ENCODE measurements at places on chromosomes 12 and 14.

GRCh38 chr12:70032076-70032475, 207.0 kb downstream of the MYRFL start:
- no peak for DNase-seq

GRCh38 chr14:51682411-51682810, 30.7 kb downstream of the FRMD6 start:
- DNase-seq: no peak

- DNase-seq: no peak
Measured at GRCh38 chr12:6818222-6818621, 3.4 kb upstream of the GPR162 start.

- DNase-seq: no peak
Measured at GRCh38 chr12:12533238-12533829, 29.3 kb downstream of the DUSP16 start.

GRCh38 chr12:113142173-113142885, 6.8 kb upstream of the RASAL1 start:
- peak; percentile 74 for DNase-seq

DNA sequence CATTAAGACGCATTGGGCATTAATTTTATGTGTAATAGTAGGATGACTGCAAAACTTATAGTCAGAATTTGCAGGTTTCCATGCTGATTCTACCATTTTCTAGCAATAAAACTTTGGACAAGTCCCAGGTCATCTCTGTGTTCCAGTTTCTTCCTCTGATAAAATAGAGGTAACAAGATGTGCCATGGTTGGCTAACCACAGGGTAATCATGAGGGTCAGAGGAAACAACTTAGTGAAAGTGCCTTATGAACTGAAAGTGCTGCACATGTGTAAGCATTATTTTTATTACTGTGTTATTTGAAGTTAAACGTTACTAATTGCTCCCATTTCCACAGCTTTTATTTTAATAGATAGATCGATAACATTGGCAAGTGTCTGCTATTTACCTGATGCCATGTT, 21.1 kb downstream of the SMCO2 start:
- no peak for DNase-seq

GRCh38 chr14:59565087-59565486, 11.5 kb downstream of the CCDC175 start:
- no peak for DNase-seq

- DNase-seq: no peak
Measured at GRCh38 chr12:120784804-120785203, 59.2 kb downstream of the ACADS start.

DNA sequence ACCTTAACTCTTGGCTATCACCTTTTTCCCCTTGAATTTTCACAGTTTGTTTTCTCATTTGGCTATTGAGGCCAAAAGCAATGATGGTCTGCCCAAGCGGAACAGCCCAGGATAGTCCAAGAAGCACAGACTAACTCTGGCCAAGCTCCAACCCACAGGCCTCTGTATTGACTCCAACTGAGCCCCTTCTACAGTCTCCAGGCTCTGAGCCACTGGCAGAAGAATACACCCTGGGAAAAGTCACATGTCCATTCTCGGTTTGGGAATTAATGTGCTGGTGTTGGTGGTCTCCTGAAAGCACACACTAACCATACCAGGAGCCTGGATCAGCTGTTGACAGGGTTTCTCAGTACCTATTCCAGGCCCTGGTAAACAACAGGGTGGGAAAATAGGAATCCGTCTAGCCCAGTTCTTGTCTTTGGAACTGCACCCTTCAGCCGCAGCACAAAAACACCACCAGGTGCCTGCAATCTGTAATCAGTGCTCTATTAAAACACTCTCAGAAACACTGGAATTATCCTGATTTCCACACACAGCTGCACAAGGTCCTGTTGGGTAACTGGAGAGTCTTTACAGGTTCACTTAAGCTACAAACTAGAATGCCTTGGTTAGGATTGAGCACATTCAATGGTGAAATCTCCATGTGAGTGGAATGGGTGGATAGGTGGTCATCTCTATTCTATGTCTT, 63.6 kb downstream of the STXBP6 start:
- no peak for DNase-seq

GRCh38 chr14:24110060-24110459, 4.5 kb upstream of the DCAF11 start:
- no peak for DNase-seq

- no peak for DNase-seq
Measured at GRCh38 chr14:20197459-20197858, 6.8 kb downstream of the OR11G2 start.

DNA sequence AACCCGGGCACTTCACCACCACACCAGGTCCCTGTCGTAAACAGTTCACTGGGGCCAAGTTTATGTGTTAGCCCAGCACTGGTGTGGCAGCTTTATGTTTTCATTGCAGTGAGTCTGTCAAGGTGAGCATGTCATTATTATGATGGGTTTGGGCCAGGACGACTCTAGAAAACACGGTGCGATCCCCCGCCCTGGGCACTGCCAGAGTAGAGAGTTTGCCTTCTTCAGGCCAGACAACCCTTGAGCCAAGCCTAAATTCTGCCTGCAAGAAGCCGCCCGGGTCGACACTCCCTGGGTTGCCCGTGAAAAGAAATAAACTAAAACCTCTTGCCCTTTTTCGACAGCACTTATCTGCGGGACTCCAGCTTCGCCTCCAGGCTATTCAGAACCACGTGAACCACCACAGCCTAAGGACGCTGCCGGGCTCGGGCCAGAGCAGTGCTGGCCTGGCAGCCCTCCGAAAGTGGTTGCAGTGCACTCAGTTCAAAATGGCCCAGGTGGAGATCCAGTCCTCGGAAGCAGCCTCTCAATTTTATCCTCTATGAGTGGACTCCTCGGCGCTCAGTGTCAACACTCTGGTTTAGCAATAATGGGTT, 81.8 kb downstream of the PRIMA1 start:
- no peak for DNase-seq

DNA sequence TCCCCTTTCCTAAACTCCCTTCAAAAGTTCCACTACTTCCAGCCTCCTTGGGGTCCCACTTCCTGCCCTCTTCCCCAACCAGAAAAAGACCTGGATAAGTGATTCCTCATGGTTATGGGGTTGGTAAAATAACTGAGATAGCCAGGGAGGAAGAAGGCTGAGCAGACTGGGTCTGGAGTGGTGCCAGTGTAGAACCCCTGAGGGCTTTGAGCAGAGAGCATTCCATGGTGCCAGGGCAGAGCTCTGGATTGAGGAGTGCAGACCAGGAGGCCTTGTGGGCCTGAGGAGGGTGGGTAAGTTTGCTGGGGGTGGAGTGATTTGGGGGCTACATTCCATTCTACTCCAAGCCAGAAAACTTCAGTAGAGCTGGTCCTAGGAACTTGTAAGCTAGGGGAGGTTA, 9.5 kb upstream of the CISTR start:
- no peak for DNase-seq

GRCh38 chr12:115752913-115753726, 524.4 kb downstream of the MED13L start:
- no peak for DNase-seq

GRCh38 chr12:12837025-12837812, 24.1 kb downstream of the DDX47 start:
- DNase-seq: no peak

DNA sequence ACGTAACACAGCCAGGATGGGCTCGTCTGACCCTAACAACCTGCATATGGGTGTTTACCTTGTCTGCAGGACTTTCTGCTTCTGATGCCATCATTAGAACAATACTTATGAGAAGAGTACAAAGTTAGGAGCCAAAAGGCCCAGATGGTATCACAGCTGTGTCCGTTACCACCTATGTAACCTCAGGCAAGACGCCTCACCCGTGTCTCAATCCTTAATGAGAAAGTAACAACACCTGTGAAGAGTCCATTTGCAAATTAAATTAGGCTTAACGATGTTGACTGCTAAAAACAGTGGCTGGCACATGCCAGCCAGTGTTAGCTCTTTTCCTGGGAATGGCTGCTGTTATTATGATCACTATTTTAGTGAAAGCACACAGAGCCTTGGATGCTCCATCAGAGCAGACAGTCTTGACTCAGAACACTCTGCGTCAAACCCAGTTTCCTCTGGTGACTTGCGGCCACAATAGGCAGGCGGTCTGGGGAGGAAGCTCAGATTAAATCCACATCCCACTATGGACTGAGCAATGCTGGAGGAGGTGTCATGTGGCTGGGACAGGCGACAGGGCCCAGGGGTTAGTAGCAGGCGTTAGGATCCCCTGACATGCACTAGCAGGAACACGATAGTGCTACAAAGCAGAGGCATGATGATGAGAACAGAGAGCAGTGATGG, 125.3 kb downstream of the SLC15A4 start:
- no peak for DNase-seq

DNA sequence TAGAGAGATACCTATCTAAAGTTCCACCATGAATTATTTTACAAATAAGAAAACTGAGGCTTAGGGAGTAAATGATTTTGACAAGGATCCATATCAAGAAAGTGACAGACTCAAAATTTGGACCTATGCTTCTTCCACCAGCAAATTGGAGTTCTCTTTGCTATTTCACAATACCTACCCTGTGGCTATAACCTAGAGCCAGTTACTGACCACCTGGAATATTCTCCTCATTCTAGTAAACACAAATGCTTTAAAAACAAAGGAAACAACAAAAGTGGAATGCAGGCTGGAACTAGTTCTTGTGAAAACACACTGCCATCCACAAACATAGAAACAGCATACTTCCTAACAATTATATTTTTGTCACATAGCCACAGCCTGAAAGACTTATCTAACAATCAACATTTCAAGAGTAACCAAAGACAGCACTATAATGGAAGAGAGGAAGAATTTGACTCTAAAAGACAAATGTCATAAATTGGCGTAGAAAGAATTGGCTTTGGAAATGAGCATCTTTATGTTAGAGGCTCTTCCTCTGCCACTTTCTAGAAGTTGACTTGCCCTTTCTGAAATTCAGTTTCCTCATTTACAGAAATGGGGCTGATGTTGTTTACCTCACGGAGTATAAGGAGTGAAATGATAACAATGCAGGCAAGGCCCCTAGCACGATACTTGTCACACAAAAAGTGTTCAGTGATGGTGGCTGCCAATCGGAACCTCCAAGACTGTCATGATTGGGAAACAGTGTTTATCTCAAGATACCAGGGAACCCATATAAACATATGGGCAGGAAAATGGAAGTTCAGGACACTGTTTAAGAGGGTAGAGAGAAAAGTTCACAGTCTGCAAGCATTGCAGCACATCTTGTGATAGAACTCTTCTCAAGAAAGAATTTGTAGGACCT, 138.6 kb upstream of the LGR5 start:
- no peak for DNase-seq

- no peak for DNase-seq
Measured at GRCh38 chr14:22184830-22185168, 404.2 kb downstream of the DAD1 start.

DNA sequence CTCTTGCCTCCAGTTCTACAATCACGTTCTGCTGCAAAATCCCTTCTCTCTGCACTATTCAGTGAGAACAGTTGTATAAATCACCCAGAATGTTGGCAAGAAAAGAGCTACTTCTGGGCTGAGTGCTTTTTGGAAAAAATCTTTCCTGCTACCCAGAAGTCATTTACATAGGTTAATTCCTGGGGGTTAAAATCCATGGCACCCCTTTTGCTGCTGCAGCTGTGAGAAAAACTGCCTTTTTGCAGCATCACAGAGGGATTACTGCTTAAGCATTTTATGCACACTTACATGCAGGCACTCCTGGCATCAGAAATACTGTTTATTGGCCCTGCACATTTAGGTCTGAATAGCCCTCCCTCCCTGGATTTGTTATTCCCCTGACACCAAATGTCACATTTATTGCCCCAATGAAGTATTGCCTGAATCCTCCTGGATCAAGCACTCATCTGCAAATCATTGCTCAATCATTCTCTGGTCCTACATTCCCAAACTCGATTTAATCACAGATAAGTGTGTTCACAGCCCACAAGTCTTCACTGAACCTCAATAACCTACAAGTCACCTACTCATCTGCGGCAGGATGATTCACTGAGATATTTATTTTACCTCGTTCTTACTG, 43.1 kb upstream of the CCDC196 start:
- no peak for DNase-seq

- no peak for DNase-seq
Measured at GRCh38 chr12:96047229-96048211, 12.1 kb upstream of the LTA4H start.

DNA sequence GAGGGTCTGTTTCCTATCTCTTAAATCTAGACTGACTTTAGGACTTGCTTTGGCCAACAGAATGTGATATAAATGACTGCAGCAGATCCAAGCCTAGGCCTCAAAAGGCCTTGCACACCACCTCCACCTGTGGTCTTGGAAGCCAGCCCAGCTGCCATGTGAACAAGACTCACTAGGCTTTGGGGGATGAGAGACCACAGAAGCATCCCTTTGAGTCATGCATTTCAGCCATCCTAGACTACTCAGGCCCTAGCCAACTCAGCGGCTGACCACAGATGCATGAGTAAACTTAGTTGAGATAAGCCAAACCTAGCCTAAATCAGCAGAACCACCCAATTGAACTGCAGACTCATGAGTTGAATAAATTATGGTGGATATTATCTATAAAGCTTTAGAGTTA, 87.7 kb downstream of the KCNH5 start:
- no peak for DNase-seq

DNA sequence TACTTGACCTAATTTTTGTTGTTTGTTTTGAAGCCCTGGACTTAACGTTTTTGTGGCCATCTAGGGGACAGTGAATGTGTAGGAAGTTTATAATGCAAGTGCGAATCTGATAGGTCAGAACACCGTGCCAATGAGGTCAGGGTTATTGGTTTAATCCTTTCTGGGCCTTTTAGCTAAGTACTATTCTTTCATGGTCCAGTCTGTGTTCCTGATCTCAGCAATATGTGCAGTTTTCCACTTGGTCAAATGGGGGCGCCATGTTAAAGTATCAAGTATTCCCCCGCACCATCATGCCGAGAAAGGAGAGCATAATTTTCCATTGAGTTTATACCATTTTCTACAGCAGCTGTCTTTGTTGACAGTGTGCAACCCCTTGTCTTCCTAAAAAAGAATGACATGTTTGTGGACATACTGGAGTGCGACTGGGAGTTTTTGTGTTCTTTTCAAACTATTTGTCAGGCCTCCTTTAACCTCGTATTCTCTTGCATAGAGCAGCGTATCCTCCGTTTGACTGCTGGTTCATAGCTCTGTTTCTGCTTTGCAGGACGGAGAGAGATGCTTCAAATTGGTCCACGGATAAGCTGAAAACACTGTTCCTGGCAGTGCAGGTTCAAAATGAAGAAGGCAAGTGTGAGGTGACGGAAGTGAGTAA, 1.3 kb downstream of the AHSA1 start:
- DNase-seq: no peak

GRCh38 chr14:33686856-33687255, 264.0 kb downstream of the EGLN3 start:
- DNase-seq: no peak

Data from suprapubic skin (tissue), 4 donors.